Anterior cingulate cortex (tissue), 58 donors: ENCODE measurements at places on chromosomes 2 and 18.
A peak's percentile ranks its signal among the peaks of the same experiment; 100 is the strongest.

DNA sequence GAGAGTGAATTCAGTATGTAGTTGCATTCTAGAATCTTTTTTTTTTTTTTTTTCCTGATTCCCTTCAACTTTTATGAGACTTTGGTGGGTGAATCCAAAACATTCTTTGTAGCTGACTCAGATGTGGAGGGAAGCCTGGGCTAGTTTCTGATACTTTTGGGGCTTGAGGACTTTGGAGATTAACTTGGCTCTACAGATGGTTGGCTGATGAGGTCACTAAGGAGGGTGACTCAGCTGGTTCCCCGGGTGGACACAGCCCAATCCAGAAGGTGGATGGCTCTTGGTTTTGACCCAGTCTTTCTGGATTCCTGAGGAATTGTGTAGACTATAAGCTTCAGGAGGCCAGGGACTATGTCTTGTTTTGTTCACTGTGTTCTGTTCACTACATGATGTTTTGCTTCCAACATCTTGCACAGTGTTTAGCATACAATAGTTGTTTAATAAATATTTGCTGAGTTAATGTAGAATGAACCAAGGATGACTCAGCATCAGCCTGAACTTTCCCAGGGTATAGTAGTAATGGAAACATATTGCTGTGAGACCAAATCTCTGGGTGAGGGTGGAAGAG, 30.5 kb downstream of the LAMA3 start:
- no peak for DNase-seq

DNA sequence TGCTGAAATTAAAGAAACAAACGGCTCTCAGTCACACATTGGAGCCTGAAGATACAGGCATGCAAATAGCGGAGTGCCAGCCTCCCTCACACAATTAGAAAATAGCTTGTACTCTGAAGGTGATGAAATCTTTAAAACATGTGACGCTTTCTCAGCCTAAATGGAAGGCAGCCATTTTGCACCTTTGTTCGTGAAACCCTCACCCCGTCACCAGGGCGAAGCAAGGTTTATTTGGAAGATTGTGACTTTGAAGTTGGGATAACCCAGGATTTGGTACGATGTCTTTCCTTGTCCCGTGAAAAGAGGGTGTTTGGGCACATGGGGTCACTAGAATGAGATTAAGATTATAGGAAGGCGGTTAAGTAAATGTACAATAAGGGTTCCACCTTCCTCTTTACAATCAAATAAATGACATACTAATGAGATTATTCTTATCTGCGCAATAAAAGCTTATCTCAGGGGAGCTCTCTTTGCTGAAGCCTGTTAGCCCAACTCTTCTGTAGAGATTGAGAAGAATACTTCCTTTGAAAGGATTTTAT, 4.2 kb downstream of the SH3BP4 start:
- DNase-seq = no peak

- DNase-seq = no peak
Measured at GRCh38 chr2:112343827-112344585, 68.6 kb downstream of the ZC3H6 start.

DNA sequence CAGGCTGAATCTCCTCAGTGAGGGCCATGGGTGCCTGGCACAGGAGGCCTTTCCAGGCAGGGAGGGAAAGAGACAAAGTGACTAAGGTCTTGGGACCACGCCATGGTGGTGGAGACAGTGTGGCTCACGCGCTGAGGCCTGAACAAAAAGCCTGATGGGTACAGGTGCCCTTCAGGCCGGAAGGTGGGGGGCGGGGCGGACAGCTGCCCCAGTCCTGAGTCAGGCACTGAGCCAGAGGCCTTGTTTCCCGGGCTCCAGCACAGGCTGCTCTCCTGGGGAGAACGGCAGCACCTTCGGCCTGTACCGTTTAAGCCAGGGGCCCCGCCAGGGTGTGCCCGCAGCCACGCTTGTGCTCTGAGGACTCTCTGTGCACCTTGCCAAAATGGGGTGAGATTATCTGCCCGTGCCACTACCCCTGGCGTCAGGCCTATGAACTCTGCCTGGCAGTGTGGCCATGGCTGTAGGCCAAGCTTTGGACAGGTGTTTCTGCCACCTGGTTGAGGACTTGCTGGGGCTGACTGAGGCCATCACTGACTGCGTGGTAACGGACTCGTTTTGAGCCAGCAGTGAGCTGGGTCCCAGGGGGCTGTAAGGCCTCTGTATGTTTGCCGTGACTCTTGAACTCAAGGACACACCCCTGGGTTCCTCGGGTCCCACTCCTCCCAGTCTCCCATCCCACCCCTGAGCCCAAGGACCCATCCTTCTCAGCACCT, 31.7 kb upstream of the DNMT3A start:
- no peak for DNase-seq

GRCh38 chr2:11074246-11074820, 80.9 kb upstream of the SLC66A3 start:
- DNase-seq = no peak

DNA sequence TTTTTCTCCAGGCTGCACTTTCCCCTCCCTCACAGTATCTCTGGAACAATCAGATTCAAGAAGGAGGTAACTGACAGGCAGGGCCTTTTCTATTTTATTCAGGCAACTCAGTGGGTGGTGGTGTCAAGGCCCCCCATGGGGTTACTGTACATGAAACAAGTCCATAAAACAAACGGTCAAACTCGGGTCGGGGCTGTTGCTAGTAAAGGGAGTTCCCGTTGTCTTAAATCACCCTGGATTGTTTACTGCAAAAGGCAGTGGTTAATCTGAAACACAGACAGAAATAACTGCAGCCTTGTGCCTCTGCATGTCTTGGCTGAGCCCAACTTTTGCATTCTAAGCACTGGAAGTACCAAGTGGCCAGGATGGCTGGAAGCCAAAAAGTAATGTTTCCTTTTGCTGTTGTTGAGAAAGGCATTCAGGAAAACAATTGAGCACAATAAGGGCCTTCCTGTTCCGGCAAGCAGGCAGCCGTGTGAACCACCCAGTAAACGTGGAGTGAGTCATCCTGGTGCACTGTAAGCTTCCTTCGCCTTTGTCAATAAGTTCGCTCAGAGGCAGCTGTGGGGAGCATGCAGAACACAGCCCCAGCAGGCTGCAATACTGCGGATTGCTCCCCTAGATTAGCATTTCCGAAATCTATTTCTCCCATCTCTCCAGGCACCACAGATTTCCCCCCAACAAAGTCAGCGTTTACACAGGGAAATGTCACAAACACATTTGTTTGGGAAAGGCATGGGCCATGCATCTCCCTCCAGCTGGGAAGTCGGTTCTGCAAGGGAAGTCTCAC, 149.6 kb downstream of the IRS1 start:
- peak; percentile 47 for DNase-seq

GRCh38 chr2:74072565-74072964, 75.1 kb downstream of the BOLA3 start:
- no peak for DNase-seq
